CD4-positive, alpha-beta T cell treated with Interleukin-17A for 1 hour (primary cell): ENCODE measurements at places on chromosomes 1 and 21.
A peak's percentile ranks its signal among the peaks of the same experiment; 100 is the strongest.

GRCh38 chr21:28541371-28542112 is 451.1 kb downstream of the LTN1 start:
- no peak for DNase-seq

DNA sequence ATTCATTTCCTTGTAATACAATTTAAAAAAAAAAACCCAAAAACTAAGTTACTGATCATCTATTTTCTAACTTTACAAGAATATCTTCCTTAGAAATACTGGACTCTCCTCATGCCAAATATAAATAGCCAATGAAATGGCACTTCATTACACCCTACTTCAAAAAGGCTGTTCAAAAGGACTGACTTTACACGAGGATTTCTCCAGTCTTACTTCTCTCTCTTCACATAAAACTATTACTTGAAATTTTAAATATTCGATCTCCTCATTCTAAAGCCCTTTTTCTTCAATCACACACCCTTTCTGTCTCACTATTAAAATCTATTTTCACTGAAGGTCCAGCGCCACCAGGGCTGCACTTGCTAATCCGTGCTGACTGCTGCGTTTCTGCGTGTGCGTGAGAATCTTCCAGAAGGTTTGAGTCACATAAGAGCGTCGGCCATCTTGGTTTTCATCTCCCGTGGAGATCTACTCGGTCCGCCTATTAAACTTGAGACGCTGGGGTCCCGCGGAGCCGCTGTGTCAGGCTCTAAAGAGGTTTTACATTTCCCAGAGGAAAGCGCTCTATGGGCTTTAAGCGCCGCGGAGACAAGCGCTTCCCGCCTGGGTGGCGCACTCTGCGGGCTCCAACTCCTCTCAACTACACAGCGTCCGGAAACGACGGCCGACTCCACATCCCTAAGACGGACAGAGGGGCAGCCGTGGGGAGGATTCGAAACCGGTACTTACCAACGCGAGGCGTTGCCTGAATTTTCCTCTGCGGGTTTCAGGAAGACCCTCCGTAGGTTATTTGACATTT is 631 bp downstream of the LRIF1 start:
- peak; percentile 81 for DNase-seq

DNA sequence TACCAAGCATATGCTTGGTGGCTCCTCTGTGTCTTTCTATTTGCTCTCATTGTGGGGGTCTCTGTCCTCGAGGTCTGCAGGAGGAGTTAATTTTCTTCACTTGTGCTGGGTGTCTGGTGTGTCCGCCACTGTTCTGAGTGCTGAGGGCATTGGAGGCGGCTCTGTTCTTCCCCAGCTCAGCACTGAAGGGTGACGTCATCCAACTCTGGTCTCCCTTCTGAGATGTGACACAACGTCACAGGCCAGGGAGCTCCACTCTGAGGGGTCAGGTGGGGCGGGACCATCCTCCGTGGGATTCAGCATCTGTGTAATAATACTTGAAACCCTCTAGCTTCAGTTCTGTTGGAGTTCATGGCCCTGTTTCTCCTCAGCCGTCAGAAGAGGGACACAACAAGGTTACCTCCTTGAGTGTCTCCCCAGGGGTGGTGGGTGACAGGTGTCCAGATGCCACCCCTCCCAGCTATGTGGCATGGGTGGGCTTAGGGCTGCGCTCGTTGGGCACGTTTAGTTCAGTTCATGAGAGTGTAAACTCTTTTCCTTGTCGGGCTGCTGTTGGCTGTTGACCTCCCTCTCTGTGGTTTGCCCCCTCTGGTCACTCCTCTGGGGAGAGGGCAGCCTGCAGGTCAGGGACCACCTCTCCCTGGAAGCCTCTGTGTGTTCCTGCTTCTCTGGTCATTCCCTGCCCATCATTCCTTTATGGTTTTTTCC is 3.1 kb downstream of the IBA57 start:
- no peak for DNase-seq

- no peak for DNase-seq
These were observed 771.5 kb upstream of the ADGRL2 start for GRCh38 chr1:81029266-81029665.

DNA sequence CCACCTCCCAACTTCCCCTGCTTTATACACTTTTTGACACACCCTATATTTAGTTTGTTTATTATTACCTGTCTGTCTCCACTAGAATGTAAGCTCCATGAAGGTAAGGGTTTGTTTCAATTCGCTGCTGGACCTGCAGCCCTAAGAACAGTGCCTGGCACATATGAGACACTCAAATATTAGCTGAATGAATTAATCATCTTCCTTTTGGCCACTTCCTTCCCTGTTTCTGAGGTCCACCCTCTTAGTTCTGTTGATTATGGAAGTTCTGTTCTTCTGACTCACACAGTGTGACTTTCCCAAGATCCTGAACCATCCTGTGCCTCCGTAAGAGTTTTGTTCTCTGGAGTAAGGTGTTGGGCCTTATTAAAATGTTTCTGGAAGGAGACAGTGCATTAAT is 40.4 kb upstream of the GJA5 start:
- no peak for DNase-seq

DNA sequence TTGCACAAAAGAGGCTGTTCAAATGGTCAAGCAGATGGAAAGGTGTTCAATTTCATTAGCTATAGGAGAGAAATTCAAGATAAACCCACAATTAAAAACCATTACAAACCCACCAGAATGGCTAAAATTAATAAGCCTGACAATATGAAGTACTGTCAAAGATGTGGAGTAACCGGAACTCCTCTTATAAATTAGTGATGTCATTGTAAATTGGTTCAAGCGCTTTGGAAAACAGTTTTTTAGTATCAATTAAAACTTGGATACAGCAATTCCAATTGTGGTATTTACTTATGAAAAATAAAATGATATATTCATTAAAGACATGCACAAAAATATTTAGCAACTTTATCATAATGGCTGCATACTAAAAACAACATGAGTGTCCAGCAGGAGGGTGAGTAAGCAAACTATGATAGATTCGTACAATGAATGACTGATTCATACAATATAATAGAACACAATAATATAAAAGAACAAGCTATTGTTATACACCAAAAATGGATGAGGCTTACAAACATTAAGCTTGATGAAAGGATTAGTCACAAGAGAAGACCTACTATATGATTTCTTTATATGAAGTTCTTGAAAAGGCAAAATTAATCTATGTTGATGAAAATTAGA is 38.4 kb upstream of the FGGY start:
- no peak for DNase-seq

GRCh38 chr21:45806042-45806441 is 162.5 kb downstream of the PCBP3 start:
- no peak for DNase-seq

DNA sequence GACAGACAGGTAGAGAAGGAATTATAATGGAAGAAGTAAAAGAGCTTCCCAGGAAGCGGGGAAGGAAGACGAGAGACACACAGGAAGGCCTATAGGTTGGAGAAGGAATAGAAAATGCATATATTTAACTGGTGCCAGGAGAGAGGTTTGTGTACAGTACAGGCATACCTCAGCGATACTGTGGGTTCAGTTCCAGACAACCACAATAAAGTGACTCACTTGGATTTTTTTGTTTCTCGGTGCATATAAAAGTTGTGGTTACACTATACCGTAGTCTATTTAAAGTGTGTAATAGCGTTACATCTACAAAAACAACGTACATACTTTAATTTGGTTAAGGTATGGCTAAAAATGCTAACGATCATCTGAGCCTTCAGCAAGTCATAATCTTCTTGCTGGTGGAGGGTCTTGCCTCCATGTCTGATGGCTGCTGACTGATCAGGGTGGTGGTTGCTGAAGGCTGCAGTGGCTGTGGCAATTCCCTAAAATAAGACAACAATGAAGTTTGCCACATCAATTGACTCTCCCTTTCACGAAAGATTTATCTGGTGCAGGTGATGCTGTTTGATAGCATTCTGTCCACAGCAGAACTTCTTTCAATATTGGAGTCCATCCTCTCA is 16.0 kb downstream of the YARS1 start:
- DNase-seq = peak; percentile 67

DNA sequence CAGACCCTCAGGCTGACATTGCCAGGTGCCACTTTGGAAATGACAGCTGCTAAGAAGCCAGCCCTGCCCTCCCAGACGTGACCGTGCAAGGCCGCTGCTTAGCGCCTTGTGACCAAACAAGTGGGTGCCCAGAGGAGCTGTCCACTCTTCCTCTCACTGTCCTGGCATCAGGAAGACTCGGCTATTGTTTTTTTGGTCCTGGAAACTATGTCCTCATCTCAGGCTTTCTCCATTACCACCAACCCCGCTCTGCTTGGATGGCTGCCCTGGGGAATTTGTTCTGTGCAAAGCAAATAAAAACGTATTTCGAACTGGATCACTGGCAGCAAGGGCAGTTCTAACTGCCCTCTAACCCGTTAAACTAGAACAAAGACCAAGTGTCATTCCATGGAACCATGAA is 13.7 kb upstream of the TENT5C start:
- no peak for DNase-seq

DNA sequence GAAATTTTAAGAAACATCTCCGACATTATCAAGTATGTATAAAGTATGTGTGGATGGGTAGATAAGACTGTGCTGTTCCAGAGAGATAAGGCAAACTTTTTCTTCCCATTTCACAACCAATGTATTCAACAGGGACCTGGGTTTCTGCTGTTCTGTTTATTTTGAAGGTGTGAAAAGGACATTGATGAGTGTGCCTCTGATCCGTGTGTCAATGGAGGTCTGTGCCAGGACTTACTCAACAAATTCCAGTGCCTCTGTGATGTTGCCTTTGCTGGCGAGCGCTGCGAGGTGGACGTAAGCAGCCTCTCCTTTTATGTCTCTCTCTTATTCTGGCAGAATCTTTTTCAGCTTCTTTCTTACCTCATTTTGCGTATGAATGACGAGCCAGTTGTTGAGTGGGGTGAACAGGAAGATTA is 174.0 kb downstream of the CRB1 start:
- no peak for DNase-seq

DNA sequence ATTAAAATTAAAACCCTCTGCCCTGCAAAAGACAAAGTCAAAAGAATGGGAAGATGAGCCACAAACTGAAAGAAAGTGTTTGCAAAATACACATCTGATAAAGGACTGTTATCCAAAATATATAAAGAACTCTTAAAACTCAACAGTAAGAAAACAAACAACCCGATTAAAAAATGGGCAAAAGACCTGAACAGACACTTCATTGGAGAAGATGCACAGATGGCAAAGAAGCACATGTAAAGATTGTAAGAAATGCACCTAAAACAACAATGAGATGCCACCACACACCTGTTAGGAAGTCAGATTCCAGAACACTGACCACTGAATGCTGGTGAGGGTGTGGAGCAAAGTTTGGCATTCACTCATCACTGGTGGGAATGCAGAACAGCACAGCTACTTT is 24.6 kb upstream of the POFUT2 start:
- no peak for DNase-seq

GRCh38 chr1:234911787-234912186 is 216.8 kb downstream of the TOMM20 start:
- DNase-seq = peak; percentile 67

DNA sequence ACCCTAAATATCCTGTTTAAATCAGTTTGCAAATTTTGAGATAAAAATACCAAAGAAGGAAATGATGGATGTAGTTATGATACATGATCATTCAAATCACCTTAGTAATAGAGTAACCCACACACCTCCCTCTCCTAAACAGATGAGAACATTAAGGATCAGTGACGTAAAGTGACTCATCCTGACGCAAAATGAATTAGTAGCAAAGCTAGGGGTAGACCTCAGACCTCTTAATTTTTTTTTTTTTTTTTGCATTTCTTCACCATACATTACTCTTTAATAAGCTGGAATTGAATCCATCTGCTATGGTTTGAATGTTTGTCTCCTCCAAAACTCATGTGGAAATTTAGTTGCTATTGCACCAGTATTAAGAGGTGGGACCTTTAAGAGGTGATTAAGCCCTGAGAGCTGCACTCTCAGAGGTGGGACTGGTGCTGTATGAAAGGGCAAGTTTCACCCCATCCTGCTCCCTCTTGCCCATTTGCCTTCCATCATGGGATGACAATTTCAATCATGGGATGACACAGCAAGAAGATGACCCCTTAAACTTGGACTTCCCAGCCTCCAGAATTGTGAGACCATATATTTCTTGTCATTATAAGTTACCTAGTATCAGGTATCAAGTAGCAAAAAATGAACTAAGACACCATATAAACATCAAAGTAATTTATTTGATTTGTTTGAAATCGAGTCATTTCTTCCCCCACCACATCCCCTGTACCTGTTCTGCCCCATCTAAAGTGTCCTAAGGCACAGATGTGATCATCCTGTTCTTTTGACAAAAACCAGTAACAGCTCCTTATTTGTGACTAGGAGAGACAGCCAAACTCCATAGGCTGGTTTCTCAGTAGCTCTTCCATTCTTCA is 114.6 kb upstream of the DUSP10 start:
- no peak for DNase-seq

DNA sequence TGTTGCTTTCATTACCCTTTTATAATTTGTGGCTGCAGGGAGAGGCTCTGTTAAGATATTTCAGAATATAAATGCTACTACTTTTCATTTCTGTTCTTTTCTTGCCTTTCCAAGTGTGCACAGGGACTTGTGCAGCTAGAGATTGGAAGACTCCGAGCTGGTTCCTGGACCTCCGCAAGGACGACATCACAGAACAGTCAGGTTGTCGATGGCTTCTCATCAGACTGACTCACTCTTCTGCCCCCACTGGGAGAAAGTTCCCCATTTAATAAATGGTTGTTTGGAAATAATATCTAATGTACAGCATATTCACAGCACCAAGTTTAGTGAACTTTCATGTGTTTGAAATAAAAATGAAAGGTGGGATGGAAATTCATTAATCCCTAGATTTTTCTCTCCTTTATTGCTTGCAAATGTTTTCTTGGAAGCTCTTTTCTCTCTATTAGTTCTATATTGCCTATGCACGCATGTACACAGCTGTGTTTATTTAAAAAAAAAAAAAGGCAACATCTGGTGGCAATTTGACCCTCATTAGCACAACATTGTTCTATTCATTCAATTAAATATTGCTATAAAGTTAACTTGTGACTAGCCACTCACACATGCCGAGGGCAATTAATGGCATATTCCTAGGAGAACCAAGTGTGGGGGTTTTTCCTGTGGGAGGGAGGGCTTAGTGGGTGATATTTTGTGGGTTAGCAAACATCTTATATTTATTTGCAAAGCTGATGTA is 77.5 kb upstream of the L1TD1 start:
- DNase-seq = no peak

- peak; percentile 59 for DNase-seq
These were observed 45.7 kb downstream of the ATP2B4 start for GRCh38 chr1:203672346-203672745.
